SK-N-SH treated with all-trans-retinoic acid at 6 μM for 48 hours (cell line): ENCODE measurements at places on chromosomes 13 and 19.

DNA sequence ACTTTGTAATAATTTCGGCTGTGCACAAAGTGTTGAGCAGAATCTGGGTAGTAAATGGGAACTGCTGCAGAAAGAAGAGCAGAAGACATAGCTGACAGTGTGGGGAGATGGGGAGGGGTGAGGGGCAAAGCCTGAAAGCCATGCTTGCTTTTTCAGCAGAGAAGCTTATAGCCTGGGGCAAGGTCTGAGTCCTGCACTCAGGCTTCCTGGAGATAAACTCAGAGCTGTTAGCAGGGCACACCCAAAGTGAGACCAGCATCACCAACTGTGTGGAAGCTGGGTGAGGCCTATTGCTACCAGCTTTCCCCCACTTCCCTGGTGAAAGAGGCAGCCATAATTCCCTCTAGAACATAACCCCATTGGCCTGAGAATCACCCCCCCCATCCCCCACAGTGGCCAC is 15.6 kb upstream of the LHFPL6 start:
- no peak for ATAC-seq

GRCh38 chr19:12331211-12331941 is 2.1 kb downstream of the ZNF563 start:
- ATAC-seq = no peak

DNA sequence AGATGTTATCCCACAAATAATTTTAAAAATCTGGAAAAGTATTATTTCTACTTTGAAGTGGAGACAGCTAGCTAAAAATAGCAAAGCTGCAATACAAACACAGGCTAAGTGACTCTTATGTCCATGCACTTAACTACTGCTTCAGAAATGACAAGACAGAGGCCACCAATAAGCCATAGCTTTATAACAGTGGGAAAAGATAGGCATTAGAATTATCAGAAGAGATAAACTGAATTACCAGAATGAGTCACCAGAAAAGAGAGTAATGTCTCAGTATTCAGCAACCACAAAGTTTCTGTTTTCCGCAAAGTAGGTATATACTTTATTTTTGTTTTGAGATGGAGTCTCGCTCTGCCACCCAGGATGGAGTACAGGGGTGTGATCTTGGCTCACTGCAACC is 17.1 kb downstream of the CLN5 start:
- ATAC-seq = no peak

DNA sequence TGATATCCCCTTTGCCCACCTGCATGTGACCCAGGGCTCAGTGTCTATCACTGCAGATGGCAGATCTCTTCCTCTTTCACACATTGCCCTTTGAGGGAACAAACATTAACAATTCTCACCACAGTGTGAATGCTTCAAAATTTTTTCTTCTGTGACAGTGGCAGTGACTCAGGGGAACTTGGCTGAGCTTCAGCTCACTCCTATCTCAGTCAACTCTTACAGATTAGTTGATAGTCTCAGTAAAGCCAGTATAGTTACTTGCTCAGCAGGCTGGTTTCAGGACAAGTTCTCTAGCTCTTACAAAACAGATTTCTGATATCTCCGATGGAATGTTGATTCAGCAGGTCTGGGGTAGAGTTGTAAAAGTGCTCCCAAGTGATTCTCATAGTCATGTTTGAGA is 166.9 kb downstream of the DLEU7 start:
- peak; percentile 67 for ATAC-seq

DNA sequence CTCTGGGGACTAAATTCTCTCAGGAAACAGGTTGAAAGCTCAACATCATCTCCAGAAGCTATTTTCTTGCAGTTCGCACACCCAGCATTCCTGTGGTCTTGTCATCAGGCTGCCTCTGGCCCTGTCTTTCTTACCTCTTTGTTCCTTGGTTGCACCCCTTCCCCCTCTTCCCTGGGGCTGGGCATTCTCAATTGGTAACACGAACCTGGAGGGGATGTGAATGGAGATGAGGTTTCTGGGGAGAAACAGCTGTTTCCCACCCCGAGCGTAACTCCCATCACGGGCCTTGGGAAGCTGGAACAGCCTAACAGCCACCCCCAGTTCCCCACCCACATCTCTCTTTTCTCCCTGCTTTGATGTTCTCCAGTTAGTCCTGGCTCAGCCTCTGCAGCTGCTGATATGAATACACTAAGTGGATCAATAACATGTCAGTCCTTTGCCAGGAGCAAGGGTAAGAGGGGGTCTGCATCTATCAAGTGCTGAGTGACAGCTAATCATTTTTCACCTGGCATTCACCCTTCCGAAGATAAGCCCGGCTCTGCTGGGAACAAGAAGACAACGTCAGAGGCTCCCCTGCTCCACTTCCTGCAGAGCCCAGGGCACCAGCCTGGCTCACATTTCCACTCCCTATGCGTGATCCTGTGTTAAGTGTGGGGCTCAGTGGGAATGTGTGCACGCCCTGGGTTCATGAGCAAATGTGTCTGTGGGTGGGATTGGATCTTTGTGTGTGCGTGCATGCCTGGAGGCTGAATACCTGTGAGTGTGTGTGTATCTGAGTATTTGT is 74.0 kb upstream of the KCTD15 start:
- no peak for ATAC-seq

DNA sequence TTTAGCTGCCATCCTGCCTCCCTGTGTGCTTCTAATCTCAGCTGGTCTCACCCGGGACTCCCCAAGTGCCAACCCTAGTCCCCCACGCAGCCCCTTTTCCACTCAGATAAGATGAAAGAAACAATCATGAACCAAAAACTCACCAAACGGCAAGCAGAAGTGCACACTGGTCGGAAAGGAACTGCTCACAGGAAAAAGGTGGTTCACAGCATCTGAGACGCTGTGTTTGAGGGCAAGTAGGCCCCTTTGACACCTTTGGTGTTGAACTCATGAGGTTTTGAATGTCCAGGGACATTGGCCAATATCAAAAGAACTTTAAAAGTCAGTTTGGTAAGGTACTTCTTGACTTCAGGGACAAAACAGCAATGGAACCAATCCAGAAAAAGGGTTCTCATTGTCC is 20.4 kb upstream of the ACOD1 start:
- no peak for ATAC-seq

DNA sequence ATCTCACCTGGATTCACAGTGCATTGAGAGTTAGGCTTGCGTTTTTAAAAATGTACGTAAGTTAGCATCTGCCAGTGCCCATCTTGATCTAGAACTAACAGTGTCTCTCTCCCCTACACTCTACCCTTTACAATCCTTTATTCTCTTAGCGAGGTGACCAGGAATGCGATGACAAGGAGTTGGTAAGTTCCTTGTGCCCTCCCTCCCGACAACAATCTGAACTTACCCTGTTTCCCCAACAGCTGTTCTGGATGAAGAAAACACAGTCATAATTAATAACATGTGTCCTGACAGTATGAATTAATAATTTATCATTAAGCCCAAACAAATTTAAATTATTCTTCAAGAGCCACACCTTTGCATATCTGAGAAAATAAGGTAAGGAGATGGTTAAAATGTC is 6.3 kb downstream of the TSHZ3 start:
- no peak for ATAC-seq

DNA sequence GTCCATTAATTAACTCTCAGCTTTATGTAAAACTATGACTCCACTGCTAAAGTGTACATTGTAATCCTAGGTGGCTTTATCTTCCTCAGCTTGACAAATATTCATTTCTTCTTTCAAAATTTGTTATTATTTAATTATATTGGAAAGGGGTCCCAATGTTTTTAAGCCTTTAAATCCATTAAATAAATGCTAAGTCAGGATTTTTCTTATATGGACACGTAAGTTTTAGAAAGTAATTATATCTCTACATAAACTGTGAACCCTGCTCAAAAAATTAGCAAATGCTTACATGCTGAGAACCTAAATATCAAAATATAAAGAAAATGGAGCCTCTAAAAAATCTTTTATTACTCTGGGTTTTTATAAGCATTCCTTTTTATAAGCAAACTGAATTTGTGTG is 78.2 kb upstream of the MIR17HG start:
- no peak for ATAC-seq

DNA sequence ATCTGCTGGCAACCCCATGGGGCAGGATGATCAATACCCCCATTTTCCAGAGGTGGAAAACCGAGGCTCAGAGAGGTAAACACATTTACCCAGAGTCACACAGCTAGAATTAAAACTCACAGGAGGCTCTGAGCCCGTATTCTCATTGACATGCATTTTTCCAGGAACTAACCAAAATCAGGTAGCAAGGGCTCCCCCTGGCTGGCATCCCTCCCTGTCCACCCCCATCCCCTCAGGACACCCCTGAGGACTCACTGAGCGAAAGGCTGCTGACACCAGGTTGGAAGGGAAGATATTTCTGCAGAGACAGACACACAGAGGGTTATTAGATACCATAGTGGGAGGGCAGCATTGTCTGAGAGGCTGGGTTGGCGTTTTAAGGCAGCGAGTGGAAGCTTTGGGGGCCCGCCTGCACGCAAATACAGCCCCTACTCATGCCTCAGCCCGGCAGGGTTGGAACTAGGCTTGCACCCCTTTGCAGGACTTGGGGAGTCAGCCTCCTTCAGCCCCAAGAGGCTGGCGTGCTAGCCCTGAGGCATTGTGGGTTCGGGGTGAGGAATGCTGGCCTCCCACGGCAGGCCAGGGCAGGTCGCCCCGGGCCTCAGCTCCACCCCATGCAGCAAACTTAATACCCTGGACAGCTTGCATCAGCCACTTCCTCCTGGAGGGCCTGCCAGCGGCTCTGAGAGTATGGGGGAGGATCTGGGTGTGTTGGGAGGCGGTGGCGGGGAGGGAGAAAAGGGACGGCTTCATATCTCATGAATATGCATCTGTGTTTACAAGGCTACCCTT is 3.9 kb downstream of the SLC1A5 start:
- peak; percentile 33 for ATAC-seq

- ATAC-seq = no peak
These were observed 30.4 kb upstream of the HMGB1 start for GRCh38 chr13:30496147-30496546.

DNA sequence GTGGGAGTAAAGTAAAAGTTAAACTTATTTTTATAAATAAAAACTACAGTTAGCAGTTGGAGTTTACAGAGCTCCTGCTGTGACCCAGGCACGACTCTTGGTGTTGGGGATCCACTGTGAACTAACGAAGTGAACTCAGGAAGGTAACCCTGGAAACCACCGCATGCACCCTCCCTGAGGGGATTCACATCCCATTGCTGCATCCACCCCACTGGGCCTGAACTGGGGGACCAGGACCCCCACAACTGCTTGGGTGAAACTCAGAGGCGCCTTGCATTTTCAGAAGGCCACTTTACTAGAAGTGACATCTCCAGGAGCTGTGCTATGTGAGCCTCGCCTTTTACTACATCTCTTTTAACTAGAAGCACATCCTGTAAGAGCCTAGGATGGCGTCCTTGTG is 166.4 kb downstream of the TEX29 start:
- no peak for ATAC-seq

DNA sequence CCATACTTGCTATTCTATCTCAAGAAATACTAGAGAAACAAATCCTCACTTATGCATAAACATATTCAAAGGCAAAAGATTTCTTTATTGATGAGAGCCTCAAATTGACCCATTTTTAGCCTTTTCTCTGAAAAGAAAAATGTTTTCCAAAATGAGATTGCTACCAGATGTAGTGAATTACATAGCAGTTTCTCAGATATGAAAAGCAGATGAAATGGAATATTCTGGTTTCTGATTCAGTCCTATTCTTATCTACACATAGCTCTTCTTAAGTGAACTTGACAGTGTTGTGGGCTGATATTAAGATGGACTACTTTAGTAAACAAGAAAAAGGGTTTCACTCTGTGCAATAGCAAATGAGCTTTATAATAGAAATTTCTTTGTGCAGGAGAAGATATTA is 183.5 kb downstream of the DNAJC15 start:
- peak; percentile 50; the same call in 2 of the 3 replicates for ATAC-seq

DNA sequence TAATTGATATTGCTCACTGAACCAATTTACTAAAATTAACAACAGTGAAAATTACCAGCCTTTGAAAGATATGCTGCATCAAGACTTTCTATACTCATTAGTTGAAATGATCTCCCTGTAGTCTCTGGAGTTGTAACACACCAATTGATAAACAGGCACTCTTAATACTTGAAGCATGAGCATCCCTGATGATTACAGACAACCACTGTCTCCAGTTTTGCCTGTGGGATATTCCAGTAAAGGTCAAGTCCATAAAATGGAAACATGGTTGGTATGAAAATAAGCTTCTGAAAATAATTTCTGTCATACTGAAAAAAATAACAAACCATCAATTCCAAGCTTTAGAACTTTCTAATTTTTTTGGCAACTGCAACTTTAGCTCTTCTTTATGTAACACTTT is 405.8 kb downstream of the SPRY2 start:
- ATAC-seq = no peak

DNA sequence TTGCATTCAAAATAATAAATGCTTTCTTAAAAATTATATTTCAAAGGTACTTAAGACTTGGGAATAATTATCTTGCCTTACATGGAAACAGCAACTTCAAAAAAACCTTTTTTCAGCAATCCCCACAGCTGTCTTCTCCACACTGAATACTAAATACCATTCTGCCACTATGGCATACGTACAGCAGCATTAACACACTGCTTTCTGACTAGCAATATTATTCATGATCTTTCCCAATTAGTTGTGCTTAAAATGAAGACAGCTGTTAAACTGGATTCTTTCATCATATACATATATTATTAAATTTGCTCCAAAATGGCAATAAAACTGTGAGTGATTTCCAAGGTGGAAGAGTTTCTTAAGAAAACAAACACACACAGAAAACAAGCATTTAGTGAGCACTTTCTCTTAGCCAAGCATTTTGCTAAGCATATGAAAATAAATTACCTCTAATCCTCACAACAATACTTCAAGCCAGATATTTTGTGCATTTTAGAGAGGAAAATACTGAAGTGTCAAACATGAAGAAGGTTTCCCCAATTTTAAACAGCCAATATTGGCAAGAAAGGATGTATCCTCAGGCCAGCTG is 609.5 kb downstream of the SLITRK1 start:
- ATAC-seq = no peak

DNA sequence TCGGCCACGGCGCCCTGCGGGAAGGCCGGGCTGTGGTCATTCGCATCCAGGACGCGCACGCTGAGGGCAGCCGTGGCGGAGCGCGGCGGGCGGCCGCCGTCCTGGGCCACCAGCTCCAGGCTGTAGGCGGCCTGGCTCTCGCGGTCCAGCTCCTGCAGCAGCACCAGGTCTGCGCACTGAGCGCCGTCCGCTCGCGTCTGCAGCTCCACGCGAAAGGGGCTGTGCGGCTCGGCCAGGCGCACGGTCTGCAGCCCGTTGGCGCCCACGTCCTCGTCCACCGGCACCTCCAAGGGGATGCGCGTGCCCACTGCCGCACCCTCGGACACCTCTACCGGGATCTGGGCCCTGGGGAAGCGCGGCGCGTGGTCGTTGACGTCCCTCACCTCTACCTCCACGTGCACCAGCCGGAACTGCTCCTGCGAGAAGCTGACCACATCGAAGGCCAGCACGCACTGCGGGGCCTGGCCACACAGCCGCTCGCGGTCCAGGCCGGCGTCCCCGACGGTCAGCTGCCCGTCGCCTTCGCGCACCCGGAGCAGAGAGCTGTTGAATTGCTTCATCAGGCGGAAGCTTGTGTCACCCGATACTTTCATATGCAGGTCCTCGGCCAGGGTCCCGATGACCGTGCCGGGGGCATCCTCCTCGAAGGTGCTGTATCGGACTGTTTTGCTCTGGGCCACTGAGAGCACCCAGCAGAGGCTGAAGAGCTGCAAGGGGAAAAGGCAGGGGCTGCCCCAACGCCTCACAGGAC is 583 bp downstream of the PCDH8 start:
- ATAC-seq = no peak
